ENCODE measurements at places on chromosomes 5 and 9.

DNA sequence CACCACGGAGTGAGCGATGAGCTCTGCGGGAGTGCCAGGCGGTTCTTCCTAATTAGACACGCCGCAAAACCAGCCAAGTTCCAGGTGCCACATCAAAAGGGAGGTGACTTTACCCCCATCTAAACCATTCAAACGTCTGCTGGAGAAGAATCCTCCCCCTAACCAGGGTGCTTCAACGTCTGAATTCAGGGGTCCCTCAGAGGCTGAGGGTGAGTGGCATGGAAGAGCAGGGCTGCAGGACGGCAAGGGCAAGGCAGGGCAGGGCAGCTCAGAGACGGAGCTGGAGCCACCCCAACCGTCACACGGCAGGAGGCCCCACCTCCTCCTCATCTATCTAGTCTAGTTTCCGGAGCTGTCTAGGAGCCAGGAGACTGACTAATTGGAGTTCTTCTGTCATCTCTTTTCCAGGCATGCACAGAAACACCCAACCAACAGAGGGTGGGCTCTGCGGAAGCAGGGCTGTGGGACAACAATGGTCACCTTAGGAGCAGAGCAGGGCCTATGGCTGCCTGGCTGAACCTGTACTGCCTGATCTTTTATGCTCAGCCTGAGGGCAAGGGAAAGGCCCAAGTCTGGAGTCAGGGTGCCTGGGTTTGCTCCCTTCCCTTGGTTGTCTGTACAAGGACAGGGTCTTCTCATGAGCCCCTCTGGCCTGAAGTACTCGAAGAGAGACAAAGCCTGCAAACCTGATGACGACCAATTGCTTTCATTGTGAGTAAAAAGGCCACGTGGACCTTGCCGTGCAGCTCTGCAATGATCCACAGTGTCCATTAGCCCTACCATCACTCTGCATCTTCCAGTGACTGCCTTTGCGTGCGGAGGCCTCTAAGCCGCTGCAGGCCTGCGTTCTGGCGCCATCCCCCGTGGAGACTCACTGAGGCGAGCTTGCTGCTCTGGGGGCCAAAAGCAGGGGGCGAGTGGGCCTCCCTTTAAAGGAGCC is 81.0 kb upstream of the SLC25A51 start:
- no peak for DNase-seq

DNA sequence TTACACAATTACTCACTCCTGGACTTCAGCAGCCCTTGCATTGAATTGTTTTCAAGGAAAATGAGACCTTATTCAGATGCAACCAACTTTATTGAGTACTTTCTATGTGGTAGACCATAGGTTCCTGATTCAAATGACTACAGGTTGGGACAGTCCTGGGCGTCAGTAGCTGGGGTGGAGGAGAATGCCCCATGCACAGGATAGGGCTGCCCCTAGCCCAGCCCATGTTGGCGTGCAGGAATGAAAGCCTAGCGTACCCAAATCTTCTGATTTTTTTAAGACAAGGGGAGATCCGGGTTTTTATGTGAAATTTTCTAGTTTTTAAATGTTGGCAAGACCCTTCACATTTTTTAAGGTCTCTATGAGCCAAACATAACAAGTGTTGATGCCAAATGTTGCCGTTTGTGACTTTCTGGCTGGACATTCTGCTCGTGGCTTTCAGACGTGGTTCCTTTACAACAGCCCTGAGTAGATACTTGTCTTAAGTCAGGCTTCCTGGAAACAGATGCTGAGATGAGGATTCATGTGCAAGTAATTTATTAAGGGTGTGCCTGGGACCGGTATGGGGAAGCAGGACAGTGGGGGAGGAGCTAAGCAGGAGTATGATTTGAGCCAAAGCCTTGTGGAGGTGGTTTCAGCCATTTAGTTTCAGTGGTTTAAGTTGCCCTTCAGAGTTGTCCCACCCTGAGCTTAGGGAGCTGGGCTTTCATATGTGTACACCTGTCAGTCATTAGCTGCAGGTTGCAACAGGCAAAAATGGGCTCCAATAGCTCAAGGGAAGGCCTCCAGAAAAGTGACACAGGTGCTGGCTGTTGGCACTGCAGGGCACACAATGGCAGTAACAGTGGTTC is 154.1 kb downstream of the NTRK2 start:
- no peak for DNase-seq

DNA sequence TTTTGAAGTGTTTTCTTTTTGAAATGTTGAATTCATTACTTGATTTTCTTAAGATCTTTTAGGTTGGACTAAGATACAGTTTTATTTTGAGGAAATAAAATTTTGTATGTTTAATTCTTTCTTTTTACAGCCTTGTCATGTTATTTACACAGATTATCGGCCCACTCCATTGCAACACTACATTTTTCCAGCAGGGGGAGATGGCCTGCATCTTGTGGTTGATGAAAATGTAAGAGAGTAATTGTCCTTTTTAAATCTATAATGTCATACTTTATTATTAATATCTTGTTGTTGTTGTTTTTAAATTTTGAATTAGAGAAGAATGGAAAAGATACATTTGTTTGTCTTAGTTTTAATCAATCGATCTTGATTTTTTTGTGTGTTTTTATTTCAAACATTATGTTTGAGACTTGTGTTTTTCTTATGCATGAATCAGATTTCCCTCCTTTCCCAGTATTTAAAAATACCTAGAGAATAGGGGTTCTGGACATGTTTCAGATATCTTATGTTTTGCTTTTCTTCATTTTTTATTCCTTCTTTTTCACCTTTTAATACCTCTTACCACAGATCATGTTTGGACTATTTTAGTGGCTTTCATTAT is 36.7 kb downstream of the MTREX start:
- DNase-seq, result peak; percentile 75

DNA sequence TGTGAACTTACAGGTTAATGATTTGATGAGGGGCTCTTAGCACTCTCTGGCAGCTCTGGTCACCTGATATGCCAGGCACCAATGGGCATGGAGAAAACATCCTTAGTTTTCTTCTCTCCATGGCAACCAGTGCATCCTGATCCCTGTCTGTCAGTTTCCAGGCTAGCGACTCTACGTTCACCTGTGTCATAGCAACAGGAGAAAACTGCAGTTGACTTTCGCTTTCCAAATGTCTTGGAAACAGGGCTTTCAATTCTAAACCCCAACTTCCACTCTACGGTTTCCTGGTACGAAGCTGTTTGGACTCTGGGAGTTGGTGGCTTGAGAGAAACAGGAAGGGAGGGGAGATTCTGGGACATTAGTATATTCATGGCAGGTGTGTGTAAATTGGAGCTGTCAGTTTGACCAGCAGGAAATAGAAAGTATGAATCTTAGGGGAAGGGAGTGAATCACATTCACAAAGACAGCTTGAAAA is 74.4 kb downstream of the SLC28A3 start:
- DNase-seq, result no peak

DNA sequence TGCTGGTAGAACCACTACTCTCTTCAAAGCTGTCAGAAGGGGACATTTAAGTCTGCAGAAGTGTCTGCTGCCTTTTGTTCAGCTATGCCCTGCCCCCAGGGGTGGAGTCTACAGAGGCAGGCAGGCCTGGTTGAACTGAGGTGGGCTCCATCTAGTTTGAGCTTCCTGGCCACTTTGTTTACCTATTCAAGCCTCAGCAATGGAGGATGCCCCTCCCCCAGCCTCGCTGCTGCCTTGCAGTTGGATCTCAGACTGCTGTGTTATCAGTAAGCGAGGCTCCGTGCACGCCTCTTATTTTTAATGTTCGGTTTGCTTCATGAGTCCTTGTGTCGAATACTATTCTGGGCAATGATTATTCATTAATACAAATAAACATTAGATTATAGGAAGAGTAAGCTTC is 3.1 kb upstream of the SLC27A6 start:
- DNase-seq, result no peak

DNA sequence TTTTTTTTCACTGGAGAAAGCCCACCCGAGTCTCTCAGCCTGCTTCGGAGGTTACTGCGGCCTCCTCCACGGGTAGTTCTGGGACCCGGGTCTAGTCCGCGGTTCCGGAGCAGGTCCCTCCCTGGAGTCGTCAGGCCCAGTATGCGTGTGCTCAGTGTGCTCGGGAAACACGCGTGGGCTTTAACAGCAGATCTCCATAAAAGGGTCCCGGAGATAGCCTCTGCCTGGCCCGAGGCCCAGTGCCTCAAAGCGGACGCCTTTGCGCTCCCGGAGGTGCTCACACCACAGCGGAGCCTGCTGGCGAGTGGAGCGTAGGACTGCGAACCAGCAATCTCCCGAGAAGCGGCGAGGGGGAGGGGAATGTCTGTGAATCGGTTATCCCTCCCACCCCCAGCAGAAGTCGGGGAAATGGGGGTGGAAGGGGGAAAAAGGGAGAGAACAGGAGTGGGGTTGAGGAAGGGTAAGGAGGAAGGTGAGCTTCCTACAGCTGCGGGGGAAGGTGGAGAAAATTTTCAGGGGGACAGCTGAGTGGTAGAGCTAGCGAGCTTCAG is 28.7 kb downstream of the CDKN2A start:
- DNase-seq, result peak; percentile 60
